ENCODE measurements at places on chromosomes 3 and 15.

DNA sequence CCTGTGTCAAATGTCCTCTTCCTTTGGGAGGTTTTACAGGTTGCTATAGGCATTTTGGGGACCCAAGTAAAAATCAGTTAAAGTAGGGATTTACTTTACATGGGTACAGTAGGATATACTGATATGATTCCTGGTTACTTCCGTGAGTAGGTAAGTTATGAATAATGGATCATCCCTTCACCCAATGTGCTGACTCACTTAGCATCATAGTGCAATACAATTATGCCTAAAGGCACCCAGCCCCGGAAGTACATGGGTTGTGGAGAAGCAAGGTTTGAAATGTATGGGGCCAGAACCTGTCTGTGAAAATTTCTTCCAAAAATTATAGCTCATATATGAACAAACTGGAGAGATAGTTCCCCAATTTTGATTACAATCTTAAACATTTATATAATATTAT lies 64.0 kb downstream of the GLB1 start:
- no peak for DNase-seq

GRCh38 chr3:144105542-144105941 lies 133.9 kb downstream of the DIPK2A start:
- DNase-seq: no peak

GRCh38 chr3:17442332-17443049 lies 299.9 kb downstream of the TBC1D5 start:
- no peak for DNase-seq

GRCh38 chr3:39064646-39065045 lies 12.8 kb downstream of the WDR48 start:
- no peak for DNase-seq

DNA sequence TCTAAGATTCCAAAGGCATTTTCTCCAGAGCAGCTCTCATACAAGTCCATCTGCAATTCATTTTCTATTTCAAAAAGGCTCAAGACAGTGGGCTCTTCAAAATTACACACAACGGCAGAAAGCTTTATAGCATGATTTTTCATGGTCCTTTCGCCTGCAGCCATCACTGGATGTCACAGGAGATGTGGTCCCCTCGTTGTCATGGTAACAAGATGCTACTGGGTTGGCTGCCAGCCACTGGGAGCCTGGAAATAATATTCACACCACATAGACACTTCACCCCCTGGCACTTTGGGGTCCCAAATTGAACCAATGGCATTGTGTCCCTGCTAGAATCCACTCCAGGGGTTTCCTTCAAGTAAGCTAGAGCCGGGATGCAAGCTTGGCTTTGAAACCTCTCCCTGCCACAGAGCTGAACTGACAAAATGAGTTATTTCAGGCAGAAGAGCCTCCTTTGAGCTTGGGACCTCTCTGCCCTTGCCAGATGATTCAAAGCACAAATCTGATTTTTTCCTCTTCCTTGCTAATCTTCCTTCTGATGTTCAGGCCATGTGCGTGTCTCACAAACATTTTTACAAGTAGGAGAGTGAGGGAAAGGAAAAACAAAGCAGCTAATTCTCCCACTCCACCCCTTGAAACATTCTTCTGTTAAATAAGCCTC lies 512.6 kb upstream of the ADAMTS9 start:
- DNase-seq: no peak

GRCh38 chr3:170723241-170723640 lies 137.4 kb upstream of the SLC7A14 start:
- DNase-seq: no peak

DNA sequence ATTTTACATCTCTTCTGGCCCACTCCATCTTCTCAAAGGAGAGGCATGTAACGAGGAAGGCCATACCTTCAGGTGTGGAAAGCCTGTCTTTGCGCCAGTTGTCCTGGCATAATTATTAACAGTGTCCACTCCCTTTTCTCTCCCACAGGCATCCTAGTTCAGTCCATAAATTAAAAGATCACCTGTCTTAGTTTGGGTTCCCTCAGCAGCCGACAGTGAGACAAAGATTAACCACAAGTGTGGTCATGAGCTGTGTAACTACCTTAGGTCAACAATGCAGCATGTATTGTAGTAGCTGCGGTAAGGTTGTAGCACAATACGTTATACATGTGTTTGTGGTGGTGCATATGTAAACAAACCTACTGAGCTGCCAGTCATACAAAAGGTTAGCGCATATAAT lies 103.3 kb upstream of the GALNT15 start:
- no peak for DNase-seq

DNA sequence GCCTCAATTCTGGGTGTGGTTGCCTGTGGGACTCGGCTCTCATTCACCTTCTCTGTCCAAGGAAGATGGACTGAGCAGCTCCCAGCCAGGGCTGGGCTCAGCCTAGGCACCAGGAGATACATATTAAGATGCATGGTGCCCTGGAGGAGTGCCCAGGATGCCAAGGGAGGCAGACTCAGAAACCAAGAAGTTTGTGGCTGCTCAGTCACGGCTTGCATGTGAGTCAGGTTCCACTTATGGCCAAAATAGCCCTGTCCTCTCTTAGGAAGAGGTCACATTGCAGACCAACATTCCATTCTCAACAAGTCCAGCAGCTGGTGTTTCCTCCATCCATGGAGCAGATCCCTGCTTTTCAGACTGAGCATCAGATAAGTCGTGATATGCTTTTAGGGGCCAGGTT lies 21.8 kb downstream of the CDCP1 start:
- no peak for DNase-seq

DNA sequence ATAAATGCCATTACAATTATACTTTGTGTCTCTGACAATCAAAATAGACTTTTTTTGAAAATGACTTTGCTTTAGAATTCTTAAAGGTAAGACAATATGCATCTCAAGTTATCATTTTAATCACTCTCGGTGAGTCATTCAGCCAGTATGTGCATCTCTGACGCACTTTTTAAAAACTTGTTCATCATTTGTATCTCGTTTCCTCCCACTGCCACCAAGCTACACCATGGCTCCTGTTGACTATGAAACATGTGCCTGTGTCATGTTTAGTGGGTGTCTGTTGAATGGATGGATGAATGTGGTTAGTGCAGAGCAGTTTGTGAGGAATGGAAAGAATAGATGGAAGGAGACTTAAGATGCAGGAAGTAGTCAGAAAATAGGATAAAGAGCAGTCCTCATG lies 68.6 kb downstream of the ARPP21 start:
- DNase-seq: no peak

Measured in stimulated activated CD8-positive, alpha-beta memory T cell treated with anti-CD3 and anti-CD28 coated beads, Interleukin-4, amount 100 ng/mL, for 1 hour (primary cell).